ENCODE measurements at places on chromosomes 7 and 10. TPM values are rescaled to one million over a fixed set of nuclear protein-coding genes. Genes with fewer than 3 reads are reported as not detected.

ZC3HAV1L gene
- total RNA-seq, result 15.3 TPM

LIPK gene
- total RNA-seq, result not detected

GPR158 gene
- total RNA-seq, result not detected

CCL26 gene
- total RNA-seq, result not detected

TBC1D12 gene
- 11.5 TPM for total RNA-seq

FAM53B gene
- total RNA-seq, result 18.8 TPM

OR6V1 gene
- total RNA-seq, result not detected

NPC1L1 gene
- not detected for total RNA-seq

RET gene
- total RNA-seq, result 0.94 TPM

AP4M1 gene
- total RNA-seq, result 18.5 TPM

VWC2 gene
- not detected for total RNA-seq

EXOC4 gene
- total RNA-seq, result 34.1 TPM

DBNL gene
- total RNA-seq, result 224 TPM

UNCX gene
- total RNA-seq, result not detected

DUS4L gene
- 9.7 TPM for total RNA-seq

Data from mammary microvascular endothelial cell (primary cell).